ENCODE measurements at places on chromosomes 6 and 20.

DNA sequence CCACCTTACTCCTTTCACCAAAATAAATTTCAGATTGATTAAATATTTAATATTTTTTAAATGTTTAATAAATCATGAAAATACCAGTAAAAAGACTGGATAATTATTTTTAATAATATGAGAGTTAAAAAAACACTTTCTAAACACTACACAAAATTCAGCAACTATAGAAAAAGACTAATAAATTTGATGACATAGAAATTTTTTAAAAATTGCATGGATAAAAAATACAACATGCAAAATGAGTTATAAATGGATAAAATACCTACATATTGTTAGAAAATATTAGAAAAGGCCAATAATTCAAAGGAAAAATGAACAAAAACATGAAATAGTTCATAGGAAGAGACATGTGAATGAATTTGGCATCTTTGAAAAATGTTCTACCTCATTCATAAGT lies 101.0 kb upstream of the EDN1 start:
- DNase-seq, result no peak

GRCh38 chr6:2272696-2273095 lies 27.3 kb upstream of the GMDS start:
- DNase-seq, result no peak

- no peak for DNase-seq
These were observed 458.7 kb upstream of the HSF2 start for GRCh38 chr6:121940728-121941127.

DNA sequence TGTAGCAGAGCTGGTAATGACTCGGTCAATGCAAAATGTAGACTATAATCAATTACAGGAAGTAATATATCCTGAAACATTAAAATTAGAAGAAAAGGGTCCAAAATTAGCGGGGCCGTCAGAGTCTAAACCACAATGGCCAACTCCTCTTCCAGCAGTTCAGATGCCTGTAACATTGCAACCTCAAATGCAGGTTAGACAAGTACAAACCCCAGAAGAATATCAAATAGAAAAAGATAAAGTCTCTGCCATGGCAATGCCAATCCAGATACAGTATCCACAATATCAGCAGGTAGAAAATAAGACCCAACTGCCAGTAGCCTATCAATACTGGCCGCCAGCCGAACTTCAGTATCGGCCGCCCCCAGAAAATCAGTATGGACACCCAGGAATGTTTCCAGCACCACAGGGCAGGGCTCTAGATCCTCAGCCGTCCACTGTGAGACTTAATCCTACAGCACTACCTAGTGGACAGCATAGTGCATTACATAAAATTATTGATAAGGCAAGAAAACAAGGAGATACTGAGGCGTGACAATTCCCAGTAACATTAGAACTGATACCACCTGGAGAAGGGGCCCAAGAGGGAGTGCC lies 158.4 kb downstream of the GPX5 start:
- no peak for DNase-seq

Data from activated effector memory CD4-positive, alpha-beta T cell treated with anti-CD3 and anti-CD28 coated beads, Interleukin-2, amount 50 U/mL, for 16 hours (primary cell).